RPMI7951 (cell line): ENCODE measurements at places on chromosomes 1 and 21. TPM values are rescaled to one million over a fixed set of nuclear protein-coding genes. Genes with fewer than 3 reads are reported as not detected.

GRCh38 chr1:174902531-174903099 is 97.1 kb upstream of the CACYBP start:
- DNase-seq: no peak

DNA sequence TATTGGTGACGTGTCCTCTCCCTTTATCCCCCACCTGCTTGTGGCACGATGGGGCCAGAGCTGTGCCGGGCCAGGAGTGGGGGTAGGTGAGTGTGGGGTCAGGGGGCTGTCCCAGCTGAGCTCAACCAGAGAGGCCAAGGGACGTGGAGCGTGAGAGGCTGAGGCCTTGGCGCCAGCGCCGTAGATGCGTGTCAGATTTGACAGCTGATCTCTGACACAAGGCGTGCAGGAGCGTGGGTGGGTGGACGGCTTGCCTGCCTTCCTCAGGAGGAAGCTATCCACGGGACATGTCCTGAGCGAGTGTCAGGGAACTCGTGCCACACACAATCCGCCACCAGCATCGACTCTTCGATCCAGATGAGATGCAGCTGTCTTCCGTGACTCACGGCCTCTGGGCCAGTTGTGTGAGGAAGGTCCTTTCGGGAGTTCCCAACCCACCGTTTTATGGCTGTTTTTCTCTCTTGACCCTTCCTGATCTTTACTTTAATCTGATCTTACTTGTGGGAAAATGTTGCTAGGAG is 56.7 kb downstream of the SPSB1 start:
- DNase-seq: peak; percentile 19

DNA sequence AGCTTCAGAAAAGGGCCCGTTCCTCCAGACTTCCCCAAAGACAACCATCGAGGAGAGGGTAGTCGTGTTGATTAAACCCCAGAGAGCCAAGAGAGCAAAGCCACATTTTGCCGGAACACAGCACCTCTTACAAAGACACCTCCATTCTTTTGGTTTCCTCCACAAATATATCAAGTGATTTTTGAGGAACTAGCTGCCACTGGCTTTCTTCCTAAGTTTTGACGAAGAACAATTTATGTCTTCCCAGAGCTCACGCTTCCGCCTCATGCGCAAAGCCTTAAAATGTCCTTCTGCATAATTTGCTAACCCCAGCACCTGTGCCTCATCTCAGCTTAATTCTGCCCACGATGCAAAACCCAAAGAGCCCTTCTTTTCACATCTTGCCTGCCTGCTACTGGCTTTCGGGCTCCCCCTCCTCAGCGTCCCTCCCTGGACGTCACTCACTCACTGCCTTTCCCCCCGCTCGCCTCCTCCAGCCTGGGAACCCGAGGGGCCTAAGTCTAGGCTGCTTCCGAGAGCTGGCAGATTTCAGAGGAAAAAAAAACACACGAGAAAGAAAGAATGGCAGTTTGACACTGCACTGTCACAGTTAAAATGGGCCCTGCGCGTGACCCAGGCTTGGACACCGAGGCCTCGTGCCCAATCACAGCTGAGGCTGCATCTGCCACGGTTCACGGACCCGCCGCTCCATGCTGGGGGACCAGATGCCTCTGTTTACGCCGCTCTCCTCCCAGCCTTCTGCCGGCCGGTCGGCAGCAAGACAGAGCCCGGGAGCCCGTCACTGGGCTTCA is 77.6 kb upstream of the IFNAR2 start:
- DNase-seq: no peak

- DNase-seq: no peak
Observed at GRCh38 chr1:26959722-26960624, at the start of gene KDF1. TSS of gene KDF1 (minus strand) at chr1:26960468. CDS start at chr1:26952380, 8,088 bp downstream.

DNA sequence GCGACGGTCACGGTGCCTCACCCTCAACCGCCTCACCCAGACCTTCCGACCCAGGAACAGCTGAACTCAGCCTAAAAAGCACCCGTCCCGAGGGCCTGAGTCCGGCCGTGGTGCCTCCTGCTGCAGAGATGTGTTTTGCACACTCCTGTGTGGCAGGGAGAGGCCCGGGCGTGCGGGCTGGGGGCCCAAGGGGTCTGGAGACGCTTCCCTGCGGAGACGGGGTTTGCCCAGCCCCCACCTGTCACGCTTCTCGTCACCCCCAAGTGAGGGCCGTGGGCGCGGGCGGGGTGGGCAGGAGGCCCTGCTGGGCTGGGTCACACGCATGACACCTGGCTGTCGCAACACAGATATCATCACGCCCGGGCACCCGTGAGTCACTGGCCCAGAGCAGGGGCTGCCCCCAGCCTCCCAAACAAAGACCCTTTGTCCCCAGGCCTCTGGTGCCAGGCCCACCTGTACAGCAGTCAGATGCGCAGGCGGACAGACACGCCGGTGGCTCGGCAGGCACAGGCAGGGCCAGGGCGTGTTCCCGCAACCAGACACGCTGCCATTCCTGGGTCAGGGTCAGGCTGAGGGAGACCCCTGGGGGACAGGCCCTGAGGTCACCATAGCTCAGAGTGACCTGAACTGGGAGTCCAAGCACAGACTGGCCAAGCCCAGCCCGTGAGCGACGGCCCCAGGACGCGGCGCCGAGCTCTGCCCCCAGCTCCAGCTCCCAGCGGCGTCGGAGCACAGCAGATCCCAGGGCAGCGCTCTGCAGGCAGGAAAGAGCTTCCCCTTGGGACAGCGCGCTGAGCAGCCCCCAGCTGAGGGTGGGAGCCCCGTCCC is 6.1 kb downstream of the B3GALT6 start:
- no peak for DNase-seq

DNA sequence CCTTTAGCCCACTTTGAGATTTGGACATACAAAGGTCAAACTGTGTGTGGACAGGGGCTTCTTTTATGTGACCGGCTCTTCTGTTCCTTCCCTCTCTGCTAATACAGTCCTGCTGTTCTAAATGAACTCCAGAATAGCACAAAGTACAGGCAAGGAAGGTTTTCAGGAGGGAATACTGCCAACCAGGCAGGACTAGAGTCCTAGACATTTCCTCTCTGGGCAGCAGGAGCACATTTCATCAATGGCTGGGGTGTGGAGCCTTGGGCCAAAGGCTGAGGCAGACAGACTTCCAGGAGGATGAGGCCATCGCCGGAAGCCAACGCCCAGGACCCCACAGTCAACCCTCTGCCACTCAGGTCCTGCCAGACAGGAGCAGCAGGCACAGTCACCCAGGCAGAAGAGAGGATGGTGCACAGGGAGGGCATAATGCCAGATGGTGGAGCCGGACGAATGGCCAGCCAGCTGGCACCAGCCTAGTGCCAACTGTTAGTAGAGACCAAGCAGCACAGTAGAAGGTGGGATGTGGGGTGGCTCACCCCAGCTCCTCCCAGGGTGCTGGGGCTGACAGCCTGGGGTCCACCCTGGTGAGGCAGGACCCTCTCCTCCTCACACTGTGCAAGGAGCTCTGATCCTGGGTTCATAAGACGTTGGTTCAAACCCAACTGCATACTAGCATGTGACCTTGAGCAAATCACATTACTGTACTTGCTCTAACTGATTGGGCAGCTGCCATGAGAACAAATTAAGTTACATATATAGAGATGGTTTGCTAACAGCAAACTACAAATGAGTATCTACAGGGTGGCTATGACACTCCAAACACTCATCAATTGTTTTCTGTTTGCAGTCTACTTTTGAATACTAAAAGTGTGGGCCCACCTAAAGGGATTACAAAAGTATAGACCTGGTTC is 410.7 kb downstream of the SIPA1L2 start:
- no peak for DNase-seq

- DNase-seq: no peak
Observed at GRCh38 chr1:184541537-184542152, 154.8 kb downstream of the C1orf21 start.

DNA sequence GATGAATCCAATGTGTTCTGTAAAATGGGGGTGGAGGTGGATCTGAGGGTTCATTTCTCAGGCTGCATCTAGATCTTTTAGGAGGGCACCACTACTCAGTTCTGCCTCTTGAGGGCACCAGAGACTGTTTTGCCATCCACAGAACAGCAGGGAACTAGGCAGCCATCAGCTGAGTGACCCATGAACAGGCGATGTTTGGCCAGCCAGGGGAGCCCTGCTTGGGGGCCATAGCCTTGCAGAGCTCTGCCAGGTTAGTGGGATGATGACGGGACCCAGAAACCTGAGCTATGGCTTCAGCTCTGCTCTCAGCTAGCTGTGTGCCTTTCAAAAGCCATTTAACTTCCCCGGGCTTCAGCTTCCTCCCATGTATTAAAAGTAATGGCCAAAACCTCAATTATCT is 13.4 kb upstream of the NOS1AP start:
- DNase-seq: peak; percentile 58

DNA sequence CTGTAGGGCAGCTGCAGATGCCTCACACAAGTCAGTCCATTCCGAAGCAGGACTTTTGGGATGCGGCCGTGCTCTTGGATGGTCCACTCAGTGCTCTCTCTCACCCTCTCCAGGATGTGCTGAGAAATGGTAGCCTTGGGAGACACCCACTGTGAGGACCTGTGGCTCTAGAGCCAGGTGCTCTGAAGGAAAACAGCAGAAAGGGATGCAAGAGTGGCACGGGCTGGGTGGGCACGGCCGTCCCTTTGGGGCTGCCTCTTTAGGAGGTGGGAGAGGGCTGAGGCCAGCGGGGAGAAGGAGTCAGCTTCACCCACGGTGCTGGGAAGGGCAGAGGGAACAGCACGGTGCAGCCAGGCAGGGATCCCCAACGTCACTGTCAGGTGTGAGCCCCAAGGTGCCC is 106.1 kb downstream of the RIPK4 start:
- DNase-seq: no peak

DNA sequence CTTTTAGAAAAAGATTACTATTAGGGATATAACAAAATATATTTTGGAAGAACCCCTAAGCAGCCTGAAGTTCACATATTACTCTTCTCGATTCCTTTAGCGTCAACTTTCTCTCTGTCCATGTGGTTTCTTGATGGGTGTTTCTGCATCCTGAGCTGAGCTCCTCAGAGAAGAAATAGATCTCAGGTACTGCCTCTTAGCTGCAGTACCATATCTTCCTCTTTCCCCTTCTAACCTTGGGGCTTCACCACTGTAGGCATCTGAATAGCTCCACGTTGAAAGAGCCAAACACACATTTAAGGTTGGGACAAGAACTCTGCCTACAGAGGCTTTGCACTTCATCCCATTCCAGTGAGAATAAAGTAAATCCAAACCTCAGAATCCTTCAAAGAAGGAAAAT is 59.2 kb downstream of the SAMSN1 start:
- DNase-seq: no peak

GRCh38 chr1:30879126-30879786 is 29.3 kb downstream of the SDC3 start:
- DNase-seq: peak; percentile 50

GRCh38 chr1:225890346-225891228 is 1.6 kb upstream of the LEFTY1 start:
- DNase-seq: no peak

DNA sequence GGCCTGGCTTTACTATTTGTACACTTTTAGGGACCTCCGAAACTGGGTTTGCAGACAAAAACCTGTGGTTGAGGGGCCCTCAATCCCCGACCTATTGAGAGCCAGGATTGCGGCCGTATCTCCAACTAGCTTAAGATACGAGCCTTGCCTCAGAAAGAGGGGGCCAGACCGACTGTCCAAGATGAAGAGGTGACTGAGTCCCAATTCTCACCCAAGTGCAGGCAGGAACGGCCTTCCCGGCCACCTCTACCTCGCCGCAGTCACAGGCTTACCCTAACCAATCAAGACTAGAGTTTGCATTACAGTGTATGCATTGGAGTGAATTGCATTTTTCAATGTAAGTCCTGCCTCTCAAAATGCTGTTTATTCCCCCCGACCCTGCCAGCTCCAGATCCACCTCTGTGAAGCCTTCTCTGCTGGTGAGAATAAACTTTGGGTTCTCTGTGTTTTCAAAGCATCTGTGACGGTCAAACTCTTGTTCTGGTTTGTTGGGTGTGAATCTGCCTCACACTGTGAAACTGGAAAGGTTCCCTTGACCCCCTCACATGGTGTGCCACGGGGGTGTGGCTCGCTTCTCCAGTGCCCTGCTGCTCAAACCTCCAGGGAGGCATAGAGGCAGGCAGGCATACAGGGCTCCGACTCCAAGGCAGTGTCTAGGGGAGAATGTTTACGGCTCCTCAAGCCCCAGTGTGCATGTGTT is 62.2 kb upstream of the WLS start:
- no peak for DNase-seq

GRCh38 chr1:94553931-94554330 is 12.4 kb upstream of the F3 start:
- DNase-seq: no peak

GRCh38 chr1:67838180-67838910 is 5.1 kb upstream of the GNG12 start:
- DNase-seq: no peak

- no peak for DNase-seq
Observed at GRCh38 chr1:223759273-223759672, 46.9 kb downstream of the CAPN2 start.

- DNase-seq: no peak
Observed at GRCh38 chr21:45009616-45010015, 64.8 kb upstream of the ADARB1 start.

GRCh38 chr1:65827346-65827745 is 34.7 kb downstream of the PDE4B start:
- DNase-seq: no peak

- DNase-seq: no peak
Observed at GRCh38 chr1:211349741-211350140, 23.1 kb downstream of the TRAF5 start.

DNA sequence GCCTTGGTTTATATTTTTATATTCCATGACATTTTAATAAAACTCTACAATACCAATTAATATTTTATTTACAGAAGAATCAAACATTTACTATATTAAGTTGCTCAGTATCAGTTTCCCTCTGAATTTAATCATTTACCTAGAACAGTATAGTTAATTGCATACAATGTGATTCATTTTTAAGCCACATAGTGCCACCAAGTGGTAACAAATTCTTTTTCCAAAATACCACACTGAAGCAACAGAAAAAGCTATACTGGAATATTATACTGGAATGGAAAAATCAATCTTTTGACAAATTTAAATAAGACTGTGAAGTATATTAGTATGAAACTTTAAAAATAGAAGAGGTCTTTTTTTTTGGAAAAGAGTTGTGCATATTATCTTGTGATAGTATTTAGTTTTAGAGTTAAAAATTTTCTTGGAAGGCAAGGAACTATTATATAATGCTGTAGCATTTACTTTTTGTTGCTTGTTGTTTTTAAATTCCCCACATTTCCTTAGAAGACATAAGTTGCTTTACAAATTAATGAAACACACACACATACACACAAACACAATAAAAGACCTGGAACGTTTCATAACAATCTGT is 57.3 kb downstream of the ZNF644 start:
- DNase-seq: peak; percentile 21

GRCh38 chr1:229190057-229190575 is 80.8 kb upstream of the RAB4A start:
- DNase-seq: no peak

Gene ELOVL1
- 105 and 147 TPM in 2 replicates for total RNA-seq

Gene CACNA1S
- not detected in 2 replicates for total RNA-seq

Gene NCMAP
- total RNA-seq: not detected in 2 replicates

Gene RGSL1
- total RNA-seq: not detected in 2 replicates

Gene IL22RA1
- 1.6 and 2.3 TPM in 2 replicates for total RNA-seq

Gene NHLH2
- total RNA-seq: not detected in 2 replicates

Gene NHLH1
- not detected in 2 replicates for total RNA-seq

Gene GJC2
- 0.39 and 0.48 TPM in 2 replicates for total RNA-seq
